ENCODE measurements at places on chromosomes 16 and 17.

DNA sequence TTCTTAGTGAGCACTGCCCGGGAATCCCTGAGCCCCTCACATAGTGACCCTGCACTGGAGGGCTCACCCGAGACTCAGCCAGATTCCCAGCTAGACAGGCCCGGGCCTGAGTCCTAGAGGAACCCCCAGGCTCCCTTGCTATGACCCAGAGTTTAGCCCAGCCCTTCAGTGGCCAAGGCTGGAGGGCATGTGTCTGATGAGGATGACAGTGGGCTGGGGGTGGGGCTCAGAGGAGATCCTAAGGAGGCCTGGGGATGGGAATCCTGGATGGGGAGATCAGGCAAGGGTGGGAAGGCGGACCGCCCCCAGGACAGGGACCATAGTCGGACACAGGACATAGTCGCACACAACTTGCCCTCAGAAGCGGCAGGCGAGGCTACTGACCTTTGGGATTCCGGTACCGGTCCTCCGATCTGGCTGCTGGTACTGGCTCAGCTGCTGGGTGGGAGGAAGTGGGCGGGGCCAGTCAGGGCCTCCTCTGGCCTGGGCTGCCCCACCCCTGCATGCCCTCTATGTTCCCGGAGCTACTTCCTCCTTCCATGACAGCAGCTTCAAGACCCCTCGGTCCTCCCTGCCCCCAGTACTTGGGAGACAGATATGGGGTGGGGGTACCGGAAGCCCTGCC is 1.1 kb downstream of the CD79B start:
- DNase-seq = peak; percentile 35

- no peak for DNase-seq
Measured at GRCh38 chr16:50065241-50065623, 538 bp upstream of the HEATR3 start.

DNA sequence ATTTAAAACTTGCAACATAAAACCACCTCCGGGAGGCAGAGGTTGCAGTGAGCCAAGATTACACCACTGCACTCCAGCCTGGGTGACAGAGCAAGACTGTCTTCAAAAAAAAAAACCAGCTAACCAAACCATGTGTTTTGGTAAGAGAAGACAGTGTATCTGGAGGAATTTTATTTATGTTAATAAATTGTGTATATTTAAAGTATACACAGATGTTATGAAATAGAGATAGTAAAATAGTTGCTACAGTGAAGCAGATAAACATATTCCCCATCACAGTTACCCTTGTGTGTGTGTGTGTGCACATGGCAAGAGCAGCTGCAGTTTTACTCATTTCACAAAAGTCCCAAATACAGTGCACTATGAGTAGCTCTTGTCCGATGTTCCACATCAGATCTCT is 54.8 kb upstream of the CRISPLD2 start:
- no peak for DNase-seq

DNA sequence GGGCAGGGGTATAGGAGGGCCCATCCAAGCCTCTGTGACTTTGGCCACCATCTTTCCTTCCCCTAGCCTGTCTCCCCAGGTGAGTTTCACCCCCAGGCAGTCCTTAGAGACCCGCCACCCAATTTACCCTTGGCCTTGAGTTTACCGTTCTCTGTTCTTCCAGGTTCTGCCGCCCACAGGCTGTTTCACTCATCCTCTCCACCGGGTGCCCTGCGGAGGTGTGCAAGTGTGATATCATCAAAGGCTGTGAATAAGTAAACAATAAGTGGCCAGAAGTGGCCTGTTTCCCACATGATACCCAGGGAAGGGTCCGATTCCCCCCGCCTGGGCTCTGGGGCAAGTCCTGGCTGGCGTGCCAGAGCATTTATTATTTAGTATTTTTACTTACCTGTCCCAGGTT is 15.1 kb upstream of the TLCD3B start:
- no peak for DNase-seq

DNA sequence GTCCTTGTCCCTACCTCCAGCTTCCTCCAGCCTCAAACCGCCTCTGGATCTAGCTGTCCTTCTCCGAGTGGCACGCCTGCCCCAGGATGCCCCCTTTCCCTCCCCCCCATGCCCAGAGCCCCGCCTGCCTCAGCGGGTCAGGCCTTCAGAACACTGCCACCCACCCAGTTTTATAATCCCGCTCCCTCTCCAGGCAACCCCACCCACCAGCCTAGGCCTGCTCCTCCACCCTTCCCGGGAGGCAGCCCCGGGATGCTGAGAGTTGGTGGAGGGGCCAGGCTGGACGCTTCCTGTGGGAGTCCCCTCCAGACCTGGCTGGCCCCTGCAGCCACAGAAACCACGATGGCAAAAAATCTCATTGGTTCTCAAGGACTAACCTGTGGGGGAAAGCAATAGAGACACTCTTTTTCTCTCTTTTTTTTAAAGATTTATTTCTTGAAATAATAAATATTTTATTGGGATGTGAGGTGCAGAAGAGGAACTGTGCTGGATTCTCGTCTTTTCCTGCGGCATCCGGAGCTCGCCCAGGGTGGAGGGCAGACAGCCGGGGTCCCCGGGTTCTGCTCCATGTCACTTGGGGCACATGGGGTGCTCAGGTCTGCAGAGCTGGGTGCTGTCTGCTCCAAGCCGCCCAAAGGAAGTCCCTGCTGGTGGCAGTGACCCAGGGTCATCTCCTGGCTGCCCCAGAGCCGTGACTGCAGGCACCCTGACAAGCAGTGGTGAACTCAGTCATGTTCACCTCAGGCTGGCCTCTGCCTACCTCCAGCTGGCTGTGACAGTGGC is 81.9 kb downstream of the MGAT5B start:
- no peak for DNase-seq

DNA sequence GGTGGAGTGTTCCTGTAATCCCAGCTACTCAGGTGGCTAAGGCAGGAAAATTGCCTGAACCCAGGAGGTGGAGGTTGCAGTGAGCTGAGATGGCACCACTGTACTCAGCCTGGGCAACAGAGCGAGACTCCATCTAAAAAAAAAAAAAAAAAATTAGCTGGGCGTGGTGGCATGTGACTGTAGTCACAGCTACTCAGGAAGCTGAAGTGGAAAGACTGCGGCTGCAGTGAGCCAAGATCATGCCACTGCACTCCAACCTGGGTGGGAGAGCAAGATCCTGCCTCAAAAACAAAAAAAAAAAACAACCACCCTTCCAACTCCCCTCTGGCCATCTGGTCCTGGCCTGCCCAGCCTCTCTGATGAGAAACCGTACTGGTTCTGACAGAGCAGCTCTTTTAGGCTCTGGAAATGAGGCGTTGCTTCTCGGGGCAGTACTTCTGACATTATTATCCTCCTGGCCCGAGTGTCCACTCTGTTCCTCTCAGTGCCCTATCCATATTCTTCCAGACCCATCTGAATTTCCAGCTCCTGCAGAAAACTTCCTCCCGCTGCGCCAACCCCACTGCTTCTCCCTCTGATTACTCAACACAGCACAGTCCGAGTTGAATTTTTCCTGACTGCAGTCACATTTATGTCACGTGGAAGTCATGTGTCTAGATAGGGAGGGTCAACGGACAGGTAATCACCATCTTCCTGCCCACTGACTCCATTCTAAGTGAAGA is 13.3 kb downstream of the GGA2 start:
- DNase-seq = no peak

- DNase-seq = peak; percentile 41
Measured at GRCh38 chr16:8867932-8868415, 832 bp downstream of the CARHSP1 start.

- no peak for DNase-seq
Measured at GRCh38 chr16:19972111-19972510, 87.5 kb upstream of the GPRC5B start.

DNA sequence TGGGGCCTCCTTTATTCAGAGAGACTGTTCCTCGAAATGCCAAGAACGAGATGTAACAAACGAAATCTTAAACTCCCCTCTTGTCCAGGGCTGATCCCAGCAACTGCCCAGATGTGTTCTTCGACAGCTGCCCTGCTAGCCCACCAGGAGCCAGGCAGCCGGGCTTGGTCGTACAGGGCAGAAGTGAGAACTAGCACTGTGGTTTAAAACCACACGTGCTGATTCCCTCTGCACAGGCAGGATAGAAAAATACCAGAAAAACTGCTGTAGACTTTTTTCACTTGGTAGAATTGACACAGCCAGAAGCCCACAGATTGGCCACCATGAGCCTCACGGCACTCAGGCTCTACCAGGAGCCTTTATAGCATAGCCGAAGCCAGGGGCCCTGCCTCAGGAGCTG is 33.1 kb downstream of the PLD6 start:
- DNase-seq = no peak

DNA sequence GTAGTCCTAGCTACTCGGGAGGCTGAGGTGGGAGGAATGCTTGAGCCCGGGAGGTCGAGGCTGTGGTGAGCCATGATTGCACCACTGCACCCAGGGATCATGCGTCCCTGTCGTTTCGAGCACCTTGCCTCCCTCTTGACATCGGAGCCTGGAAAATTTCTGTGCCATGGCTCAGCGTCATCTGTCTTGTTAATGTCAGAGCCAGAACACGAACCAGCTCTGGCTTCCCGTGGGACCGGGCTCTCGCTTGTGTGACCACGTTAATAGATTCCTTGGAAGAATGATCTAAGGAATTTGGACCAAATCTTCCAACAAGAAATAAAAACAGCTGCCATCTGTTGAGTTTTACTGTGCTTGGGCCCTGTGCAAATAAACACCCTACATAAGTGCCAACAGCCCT is 117.7 kb downstream of the ABCC1 start:
- DNase-seq = no peak

- DNase-seq = no peak
Measured at GRCh38 chr17:55482591-55483389, 28.5 kb downstream of the SMIM36 start.

DNA sequence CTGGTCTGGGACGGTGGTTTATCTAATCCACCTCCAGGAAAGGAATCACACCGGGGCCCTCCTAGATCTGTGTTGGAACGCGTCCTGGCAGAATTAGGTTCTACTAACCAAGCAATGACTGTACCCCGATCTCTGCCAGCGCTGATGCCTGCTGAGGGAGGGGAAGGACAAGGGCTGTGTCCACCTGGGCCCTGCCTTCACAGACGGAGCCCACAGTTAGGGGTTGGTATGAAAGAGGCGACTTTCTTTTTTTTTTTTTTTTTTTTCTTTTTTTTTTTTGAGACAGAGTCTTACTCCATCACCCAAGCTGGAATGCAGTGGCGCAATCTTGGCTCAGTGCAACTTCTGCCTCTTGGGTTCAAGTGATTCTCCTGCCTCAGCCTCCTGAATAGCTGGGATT is 9.9 kb upstream of the KRT19 start:
- DNase-seq = no peak

- DNase-seq = no peak
Measured at GRCh38 chr16:23408823-23409298, 44.1 kb downstream of the COG7 start.

GRCh38 chr16:80369138-80369958 is 171.4 kb upstream of the DYNLRB2 start:
- DNase-seq = no peak

GRCh38 chr16:81163671-81164070 is 67.5 kb upstream of the GCSH start:
- DNase-seq = no peak

DNA sequence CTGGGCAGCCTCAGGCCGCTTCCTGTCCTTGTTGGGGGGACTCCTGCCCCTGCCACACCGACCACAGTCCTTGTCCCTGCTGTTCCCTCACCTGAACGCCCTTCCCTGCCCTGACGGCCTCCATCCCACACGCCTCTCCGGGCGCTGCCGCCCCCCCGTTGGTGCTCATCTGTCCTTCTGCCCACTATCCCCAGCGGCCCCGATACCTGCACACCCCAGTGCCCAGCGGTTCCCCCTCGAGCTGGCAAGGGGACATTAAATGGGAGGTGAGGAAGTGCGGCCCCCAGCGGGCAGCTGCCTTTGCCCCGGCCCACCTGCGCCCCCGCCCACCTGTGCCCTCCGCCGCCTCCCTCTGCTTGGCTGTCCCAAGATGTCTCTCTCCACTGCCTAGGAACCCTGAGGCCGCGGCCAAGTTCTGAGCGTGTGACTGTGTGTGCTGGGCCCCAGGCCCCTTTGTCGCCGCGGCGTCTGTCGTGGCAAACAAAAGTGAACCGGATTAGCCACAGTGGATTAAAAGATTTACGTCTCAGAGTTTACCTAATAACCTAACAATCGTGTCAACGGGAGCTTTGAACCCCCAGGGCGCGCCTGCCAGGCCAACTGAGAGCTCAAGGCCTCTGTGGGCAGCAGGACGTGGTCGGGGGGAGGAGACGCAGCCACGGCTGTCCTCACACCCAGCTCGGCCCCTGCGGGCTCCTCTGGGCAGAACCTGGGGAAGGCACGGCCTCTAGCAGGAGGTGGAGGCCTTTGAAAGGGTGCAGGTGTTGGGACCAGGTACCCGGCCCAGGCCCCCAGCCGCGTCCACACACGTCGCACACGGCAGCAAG is 7.6 kb upstream of the AXIN1 start:
- no peak for DNase-seq

DNA sequence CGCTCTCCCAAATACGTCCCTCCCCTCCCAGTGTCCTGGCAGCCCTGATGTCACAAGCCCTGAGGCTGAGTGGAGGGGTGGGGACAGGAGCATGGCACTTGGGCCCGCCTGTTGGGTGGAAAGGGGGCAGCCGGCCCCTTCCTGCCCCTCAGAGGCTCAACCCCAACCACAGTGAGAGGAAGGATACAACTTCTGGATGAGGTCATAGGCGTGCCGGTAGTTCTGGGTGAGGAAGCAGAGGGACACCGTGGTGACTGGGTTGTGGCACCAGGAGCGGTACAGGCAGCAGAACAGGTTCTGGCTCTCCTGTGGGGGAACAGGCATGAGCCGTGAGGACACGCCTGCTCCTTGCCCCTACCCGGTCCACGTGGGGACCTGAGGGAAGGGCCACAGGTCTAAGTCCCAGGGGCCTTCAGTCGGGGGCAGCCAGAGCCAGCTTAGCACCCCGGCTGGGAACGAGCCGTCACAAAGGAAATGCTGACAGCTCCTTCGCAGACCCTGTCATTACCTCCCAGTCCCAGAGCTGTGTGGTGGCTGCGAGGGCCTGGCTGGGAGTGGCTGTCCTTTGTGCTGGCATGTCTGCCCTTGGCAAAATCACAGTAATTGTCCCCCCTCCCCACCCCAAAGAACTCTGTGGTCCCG is 11.2 kb upstream of the MTSS2 start:
- no peak for DNase-seq

DNA sequence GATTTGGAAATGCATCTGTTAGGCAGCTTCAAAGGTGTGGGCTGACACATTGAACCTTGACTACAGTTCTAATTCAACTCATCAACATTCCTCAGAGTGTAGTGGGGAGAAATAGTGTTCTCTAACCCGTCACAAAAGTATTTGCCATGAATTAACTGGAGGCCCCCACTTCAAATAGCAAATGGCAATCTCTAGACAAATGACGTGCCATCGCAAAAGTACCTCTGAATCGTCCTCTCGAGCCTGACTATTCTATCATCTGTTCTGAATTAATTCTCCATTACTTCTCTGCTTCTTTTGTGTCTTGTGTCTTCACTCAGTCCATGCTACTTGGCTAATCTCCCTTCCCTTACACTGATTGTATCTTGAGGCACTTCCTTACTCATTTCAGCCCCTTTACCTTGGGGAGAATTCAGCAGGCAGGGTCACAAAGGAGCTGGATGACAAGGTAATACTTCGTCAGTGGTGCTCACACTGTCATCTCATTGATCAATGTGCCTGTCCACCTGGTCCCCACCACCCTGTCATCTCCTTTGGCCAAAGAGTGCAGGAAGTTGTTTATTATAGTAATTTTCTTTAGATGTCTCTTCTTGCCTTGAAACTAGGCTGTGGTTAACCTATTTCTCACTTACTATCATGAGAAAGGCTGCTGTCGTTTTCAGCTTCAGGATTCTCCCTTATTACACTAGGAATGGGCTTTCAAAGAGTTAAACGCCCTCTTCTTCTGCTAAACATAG is 108.4 kb downstream of the SYCE1L start:
- DNase-seq = no peak

- DNase-seq = no peak
Measured at GRCh38 chr16:89670496-89671431, 13.1 kb downstream of the SPATA33 start.

- DNase-seq = peak; percentile 25
Measured at GRCh38 chr17:57442914-57443571, 186.7 kb downstream of the MSI2 start.
